ENCODE measurements at places on chromosomes 4 and X.

- peak; percentile 81 for DNase-seq
Measured at GRCh38 chr4:112889619-112890527, 159.6 kb upstream of the ANK2 start.

- no peak for DNase-seq
Measured at GRCh38 chr4:80713409-80713808, 317.1 kb upstream of the BMP3 start.

DNA sequence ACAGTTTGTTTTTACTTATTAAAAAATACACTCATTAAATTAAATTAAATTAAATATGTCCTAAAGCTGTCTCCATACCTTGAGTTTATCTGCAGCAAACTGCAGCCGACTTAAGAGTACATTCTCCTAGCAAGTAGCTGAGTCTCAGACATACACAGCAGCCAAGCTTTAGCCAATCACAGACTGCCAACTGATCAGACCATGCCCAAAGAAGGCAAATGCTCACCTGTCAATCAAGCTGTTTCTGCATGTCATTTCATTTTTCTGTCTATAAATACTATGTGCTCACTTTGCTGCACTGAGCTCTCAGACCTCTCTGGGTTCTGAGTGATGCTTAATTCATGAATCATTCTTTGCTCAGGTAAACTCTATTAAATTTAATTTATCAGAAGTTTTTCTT is 280.9 kb upstream of the EPHA5 start:
- no peak for DNase-seq

DNA sequence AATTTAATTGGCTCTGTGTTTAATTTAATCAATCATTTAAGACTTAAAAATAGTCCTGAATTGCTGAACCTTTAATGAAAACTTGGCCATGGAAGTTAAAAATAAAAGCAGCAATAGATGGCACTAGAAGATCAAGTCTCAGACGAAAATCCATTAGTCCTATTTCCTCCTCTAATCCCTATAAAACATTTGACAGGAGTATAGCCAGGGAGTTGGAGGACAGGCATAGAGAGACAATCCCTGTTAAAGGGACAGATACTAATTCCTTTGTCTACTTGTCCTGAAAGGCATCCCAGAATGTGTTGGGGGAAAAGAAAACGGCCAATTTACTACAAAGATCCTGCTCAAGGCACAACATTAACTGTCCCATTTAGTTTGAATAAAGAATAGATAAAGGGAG is 276.3 kb upstream of the TACR3 start:
- peak; percentile 17 for DNase-seq

GRCh38 chr4:153153339-153153871 is 50.8 kb upstream of the TRIM2 start:
- DNase-seq = peak; percentile 44

DNA sequence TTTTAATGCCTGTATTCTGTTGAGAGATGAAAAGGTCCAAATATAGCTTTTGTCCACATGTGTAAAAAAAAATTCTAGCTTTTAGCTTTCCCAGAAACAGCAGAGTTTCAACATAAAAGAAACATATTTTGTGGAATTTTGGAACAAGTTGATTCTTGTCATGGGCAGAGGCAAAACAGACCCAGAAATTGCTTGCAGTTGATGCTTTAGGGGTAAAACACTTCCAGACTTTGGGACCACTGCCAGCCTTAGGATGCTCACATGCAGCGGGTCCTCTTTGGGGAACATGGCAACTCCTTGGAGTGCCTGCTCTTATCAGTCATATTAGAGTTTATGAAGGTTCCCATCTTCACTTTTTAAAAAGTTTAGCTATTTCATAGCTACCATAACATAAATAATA is 30.4 kb downstream of the DCLK2 start:
- no peak for DNase-seq

GRCh38 chr4:147755561-147756295 is 23.8 kb downstream of the ARHGAP10 start:
- peak; percentile 27 for DNase-seq

GRCh38 chr4:77581724-77582123 is 23.9 kb upstream of the CXCL13 start:
- DNase-seq = peak; percentile 6

DNA sequence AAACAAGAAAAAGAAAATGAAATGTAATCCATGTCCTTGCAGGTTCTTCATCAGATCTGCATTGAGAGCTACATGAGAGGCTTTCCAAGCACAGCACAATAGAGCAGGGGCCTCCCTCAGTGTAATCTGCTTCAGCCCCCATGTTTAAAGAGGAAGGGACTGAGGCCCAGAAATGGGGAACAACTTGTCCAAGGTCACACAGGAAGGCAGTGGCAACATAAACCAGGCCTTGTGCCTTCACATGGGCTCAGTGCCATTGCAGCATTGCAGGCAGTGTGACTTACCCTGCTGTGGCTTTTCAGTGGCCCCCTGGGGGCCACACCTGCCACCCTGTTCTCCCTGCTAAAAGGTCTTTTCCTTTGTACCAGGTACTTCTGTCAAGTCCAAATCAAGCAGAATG is 20.9 kb upstream of the CD99L2 start:
- no peak for DNase-seq

DNA sequence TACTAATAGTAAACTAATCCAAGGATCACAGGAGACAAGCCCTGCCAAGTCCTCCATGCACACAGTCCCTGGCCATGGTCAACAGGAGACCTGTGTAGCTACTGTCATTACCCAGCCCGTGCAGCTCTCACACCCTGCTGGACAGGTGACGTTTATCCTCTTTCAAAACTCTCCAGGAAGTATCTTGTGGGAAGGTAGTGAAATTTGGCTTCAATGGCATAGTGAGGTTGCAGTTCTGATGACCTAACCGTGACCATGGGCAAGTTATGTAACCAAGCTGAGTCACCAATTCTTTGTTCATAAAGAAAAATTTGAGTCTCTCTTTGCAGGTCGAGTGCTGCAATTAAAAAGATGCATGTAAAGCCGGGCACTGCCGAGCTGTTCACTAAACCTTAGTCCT is 11.3 kb upstream of the SLC2A9 start:
- DNase-seq = peak; percentile 52

DNA sequence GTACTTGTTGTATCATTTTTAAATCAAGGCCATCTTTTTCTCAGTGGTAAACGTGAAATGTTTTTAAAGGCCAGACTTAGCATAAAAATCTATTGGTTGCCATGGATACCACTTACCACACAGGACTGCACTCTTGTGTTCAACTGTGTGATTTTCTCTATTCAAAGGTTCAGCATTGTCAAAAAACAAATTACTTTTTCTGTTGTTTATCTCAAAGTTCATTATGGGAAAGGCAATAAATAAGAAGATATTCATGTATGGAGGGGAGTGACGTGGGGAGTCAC is 231.0 kb upstream of the GATB start:
- no peak for DNase-seq

DNA sequence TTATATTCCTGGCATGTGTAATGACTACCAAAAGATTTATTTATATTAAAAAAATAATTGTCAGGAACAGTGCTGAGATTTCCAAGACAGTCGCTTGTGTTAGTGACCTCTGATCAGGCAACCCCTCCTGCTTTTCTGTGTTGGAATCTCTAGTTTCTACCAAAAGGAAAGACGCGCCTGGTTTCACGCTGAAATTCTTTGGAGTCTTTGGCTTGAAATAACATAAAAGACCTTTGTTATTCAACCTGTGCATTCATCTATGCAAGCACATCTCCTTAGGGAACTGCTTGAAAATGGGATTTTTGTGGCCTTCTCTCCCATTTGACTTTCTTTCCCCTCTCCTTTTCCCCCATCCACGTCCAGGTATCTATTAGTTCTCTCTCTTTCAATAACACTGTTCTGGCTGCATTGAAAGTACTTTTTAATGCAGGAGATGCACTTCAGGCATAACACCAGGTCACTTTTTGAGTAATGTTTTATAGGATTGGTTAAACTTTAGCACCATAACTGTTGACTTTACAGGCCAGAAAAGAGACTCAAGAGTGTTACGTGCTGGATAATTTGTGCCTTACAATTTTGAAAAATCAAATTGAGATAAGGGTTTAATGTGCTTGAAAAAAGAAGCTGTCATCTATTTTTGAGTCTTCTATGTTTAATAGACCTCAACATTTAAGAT is 172.7 kb downstream of the GPAT3 start:
- no peak for DNase-seq

DNA sequence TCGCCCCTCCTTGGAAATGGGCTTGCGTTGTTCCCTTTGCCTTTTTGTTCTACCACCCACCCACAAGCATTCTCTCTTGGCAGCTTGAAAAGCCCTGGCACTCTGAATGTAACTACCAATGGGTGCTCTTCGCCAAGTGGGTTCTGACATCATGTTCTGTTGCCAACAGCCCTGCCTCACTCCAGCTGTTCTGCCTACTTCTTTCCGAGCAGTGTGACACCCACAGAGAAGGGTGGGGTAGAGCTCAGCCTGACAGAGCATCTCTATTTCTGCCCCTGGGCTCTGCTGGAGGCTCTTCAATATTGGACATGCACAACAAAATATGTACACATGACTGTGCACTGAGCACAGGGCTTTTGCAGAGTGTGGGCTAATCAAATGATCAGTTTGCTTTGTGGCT is 15.6 kb upstream of the EXOSC9 start:
- DNase-seq = peak; percentile 54

DNA sequence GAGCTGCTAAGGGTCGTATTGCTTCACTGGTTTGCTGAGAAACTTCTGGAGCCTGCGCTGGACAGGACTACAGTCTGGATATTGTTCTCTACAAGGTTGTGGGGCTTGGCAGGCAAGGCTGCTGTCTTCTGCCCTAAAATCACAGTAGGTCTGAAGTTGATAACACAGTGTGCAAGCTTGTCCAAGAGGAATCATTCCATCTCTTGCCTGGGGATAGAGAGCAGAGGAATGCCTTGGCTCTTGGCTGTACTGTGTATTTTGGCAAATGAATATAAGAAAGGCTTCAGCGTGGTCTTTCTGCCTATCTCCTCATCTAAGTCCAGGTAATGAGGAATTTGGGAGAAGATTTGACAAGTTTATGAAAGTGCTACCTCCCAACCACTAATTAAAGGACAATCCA is 9.4 kb upstream of the RASL11B start:
- DNase-seq = peak; percentile 32

DNA sequence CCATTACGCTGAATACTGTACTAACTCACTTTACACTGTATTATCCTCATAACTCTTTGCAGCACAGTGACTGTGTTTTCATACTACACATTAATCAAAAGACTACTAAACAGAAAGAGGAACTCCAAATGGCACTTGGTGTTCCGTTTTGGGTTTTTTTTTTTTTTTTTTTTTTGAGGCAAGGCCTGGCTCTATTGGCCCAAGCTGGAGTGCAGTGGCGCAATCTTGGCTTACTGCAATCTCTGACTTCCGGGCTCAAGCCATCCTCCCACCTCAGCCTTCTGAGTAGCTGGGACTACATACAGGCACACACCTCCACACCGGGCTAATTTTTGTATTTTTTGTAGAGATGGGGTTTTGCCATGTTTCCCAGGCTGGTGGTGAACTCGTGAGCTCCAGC is 10.7 kb downstream of the KLHL8 start:
- DNase-seq = no peak

GRCh38 chr4:82561786-82562563 is at the start of gene TMEM150C:
TSS of gene TMEM150C (minus strand) at chr4:82561988. CDS start at chr4:82504657, 57,331 bp downstream.
- DNase-seq = peak; percentile 36

DNA sequence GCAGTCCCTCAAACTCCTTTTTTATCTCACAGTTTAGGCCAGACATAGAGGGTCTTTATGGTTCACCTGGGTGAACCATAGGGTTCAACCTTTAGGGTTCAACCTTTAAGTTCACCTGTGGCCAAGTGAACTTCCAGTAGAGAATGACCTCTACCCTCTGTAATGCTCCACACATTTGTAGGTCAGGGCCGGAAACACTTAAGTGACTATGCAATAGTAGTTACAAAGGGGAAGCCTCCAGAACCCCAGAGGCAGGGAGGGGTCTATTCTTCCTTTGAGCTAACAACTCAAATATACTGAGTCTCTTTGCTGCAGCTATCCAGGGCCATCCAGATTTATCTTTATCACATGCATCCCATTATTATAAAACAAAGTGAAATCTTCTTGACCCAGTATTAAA is 100.0 kb downstream of the LARP1B start:
- DNase-seq = no peak

DNA sequence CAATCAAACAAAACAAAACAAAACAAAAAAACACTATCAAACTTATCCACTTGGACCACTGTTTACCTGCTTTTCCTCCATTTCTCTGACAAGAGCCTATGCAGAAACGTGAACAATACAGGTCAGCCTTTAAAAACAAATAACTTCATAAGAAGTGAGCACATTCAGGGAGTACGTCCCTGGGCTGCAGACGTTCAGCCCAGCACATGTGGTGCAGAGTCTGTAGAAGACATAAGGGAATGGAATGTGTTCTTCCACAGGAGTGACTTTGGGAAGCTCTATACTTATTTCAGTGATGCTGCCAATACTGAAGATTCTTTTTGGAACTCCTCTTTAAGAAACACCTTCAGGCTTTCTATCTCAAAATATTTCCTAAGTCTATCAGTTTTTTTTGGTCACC is 120.6 kb downstream of the SPRY1 start:
- peak; percentile 5 for DNase-seq

- no peak for DNase-seq
Measured at GRCh38 chr4:4558881-4559280, 17.0 kb upstream of the STX18 start.

- peak; percentile 82 for DNase-seq
Measured at GRCh38 chr4:5184606-5185005, 133.3 kb downstream of the STK32B start.

DNA sequence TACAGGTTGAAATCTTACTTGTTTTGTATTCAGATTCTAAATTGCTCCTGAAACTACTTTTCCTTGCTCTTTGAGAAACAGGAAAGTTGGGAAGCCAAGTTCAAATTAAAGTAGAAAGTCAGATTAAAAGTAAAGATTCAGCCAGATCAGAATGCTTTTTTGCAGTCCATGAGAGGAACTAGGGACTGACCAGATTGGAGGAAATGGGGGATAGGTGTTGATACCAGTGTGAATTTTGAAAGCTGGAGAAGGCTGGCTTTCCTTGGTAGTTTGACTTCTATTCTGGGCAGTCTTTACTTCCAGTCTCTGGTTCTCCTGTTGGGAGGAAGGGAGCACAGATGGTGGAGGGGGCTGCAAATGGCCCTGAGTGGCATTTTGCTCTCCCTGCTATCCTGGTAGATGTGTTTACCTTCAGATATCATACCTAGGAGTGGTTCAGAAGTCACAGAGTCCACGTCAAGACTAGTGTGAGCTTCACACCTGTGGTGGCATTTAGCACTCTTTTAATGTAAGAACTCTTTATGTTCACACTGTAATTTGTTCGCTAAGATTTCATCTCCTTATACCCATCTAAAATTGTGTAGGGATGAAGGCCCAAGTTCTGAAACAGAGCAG is 68.8 kb downstream of the FNIP2 start:
- DNase-seq = no peak

DNA sequence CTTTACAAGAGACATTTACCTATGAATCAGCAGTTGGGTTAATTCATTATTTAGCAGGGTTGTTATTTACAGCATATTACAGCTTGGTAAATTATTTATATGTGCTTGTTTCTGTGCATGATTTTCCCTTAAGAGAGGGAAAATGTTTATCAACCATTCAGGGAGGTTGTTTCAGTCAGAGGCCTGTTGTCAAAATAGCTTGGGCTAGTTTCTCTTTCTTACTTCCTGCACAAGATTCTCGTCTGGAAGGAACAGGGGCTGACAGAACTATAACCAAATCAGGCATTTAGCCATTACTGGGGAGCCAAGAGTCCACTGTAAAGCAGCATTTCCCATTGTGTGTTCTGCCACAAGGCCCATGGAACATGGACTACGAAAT is 135.8 kb downstream of the HS6ST2 start:
- DNase-seq = no peak

GRCh38 chr4:172651961-172652360 is 516.6 kb upstream of the GALNT7 start:
- no peak for DNase-seq

GRCh38 chr4:112410364-112410763 is 105.6 kb downstream of the NEUROG2 start:
- no peak for DNase-seq
